Small intestine (tissue), 16 donors: ENCODE measurements at places on chromosomes 7 and 10.

GRCh38 chr10:44966816-44967509, 7.4 kb downstream of the RASSF4 start:
- no peak for DNase-seq

- no peak for DNase-seq
These were observed 403.8 kb downstream of the SORCS3 start for GRCh38 chr10:105044902-105045301.

DNA sequence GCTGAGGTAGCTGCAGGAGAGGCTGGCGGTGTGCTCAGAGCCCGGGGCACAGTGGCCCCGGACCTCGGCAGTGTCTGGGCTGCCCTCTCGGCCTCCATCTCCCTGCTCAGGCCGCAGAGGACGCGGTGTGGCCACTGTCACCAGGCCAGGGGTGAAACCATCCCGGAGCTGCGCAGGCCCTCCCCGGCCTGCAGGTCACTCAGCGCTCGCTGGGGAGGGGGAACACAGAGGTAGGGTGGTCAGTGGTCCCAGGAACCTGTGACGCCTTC, 49.8 kb upstream of the DAGLB start:
- no peak for DNase-seq

DNA sequence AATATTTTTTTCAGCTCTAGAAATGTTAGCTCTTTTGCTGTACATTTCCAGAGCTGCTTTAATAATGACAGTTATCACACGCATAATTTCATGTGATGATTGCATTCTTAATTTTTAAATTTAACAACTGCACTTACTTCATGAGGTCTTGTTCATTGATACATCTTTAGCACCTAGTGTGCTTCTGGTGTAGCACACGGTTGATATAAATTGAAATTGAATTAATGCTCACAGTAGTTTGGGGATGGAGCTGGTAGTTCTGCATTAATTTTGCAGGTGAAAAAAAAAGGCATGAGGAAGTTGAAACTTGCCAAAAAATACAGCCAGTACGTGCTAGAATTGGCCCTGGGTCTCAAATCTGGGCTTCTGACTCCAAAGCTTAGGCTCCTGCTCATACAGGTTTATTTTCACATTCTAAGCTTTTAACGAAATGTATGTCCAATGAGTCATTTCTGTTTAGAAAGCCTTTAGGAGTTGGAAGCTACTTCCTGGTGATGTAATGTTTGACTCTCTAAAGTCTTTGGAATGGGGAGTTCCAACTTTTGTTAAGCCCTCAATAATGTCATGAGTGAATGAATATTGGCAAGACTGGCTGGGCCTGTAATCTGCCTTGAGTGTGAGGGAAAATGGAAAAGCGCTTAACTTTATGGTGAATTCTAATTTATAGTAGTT, 62.5 kb downstream of the DAGLB start:
- peak; percentile 68 for DNase-seq

DNA sequence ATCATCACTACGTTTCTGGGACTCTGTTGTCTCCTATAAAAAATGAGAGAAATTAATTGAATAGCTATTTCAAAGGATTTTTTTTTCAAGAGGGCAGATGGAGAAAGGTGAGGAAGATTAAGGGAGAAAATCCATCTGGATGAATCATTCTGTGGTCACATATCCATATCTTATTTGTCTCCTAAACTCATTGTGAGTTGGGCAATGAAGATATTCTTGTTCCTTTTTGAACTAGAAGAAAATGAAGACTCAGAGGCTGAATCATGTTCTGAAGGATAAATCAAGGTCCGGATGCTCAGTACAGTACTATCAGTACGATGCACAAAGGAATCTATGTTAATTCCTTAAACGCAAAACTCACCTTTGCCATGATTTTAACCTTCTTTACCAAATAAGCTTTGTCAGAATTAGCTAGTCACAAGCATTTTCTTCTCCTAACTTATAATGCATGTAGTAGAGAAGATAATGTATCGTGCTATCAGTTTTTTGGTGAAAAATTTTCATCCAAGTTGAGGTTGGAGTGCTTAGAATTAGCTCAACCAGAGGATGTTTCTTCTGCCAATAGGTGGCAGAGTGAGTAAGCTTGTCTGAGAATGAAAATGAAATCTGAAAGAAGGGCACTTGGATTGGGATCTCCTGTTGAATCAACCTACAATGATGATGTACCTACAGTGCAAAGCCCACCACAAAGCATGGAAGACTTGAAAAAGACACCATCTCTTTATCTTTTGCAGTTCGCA, 446.9 kb downstream of the KIF20B start:
- DNase-seq = peak; percentile 19

- no peak for DNase-seq
These were observed 388.2 kb upstream of the GALNT17 start for GRCh38 chr7:70743531-70744325.

- peak; percentile 19 for DNase-seq
These were observed 28.7 kb upstream of the NAMPT start for GRCh38 chr7:106313456-106313901.

GRCh38 chr10:22655312-22655981, 58.9 kb downstream of the PIP4K2A start:
- DNase-seq = peak; percentile 20

DNA sequence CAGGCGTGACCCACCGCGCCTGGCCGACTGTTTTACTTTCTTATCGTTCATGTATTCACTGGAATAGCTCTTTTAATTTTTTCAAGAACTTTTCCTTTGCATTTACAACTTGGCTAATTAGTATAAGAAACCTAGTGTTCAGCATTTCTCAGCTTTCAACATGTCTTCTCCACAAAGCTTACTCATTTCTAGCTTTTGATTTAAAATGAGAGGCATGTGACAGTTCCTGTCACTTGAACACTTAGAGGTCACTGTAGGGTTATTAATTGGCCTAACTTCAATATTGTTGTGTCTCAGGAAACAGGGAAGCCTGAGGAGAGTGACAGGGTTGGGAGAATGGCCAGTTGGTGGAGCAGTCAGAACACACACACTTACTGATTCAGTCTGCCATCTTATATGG, 125.1 kb upstream of the GPR22 start:
- DNase-seq = no peak

DNA sequence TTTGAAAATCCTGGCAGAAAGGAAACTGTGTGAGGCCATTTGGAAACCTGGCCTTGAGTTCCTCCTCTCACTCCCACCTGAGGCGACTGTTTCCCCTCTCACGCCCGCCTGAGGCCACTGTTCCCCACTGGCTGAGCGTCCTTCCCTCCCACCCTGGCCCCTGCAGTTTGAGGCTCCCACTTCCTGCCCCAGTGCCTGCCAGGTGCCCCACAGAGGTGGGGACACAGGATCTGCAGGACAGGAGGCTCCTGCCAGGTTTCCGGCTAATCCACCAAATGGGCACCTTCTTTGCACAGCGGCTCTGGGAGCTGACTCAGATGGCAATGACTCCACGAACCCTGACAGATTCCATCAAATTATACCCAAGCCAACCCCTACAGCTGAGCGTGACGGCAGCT, 24.3 kb upstream of the LARP4B start:
- no peak for DNase-seq

DNA sequence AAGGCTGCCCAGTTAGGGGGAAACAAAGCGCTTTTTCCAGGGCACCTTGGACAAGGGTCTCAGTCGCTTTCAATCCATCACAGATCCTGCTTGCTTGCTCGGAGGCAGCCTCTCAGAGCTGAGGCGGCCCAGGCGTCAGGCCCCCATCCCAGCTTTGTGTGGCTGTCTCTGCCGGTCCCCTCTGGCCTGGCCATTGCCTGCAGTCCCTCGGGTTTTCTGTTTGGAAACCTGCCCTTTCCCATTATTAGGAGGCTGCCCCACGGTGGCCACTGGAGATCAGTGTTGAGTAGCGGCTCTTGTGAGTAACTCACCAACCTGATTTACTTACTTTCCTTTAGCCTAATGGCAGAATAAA, 216.1 kb downstream of the GLRX3 start:
- DNase-seq = no peak

DNA sequence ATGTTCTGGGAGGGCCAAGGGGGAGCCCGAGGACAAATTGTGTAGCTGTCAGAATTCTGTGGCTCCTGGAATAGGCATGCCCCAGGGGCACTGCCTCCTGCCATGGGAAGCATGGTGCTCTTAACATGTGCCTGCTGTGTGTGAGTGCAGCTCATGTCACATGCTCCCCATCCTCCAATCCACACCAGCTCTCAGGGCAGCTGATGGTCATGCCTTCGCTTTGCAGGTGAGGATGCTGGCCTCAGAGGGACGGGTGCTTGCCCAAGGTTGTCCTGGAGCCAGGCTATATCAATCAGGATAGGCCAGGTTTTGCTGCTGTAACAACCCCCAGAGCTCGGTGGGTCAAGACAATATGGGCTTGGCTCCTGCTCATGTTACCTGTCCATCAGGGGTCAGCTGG, 303.4 kb downstream of the RPS24 start:
- DNase-seq = no peak

- DNase-seq = no peak
These were observed 4.3 kb downstream of the TLX1 start for GRCh38 chr10:101135141-101136006.

GRCh38 chr7:7315851-7316250, 133.5 kb downstream of the C1GALT1 start:
- no peak for DNase-seq

DNA sequence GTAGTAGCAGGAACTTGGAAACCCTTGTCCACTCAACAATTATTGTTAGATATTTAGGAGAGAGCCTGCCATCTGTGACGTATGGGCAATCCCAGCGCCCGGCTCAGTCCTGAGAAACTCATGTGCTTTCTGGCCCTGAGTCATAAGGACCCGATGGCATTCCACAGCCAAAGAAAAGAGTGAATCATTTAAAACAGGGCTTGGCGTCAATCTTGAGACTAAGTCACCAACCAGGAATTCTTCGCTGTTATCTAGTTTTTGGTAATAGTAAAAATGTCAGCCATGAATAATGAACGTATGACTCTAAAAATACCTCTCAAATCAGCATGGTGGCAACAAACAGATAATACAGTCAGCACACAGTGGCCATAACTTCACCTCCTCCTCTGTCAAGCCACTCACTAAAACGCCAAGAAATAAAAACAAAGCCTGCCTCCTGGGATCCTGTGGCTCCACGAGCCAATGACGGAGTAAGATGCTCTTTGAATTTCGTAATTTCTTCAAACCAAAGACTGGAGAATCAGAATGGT, 140.8 kb downstream of the ADAM12 start:
- peak; percentile 7 for DNase-seq

- DNase-seq = no peak
These were observed 49.2 kb upstream of the ARID5B start for GRCh38 chr10:61852261-61852660.

DNA sequence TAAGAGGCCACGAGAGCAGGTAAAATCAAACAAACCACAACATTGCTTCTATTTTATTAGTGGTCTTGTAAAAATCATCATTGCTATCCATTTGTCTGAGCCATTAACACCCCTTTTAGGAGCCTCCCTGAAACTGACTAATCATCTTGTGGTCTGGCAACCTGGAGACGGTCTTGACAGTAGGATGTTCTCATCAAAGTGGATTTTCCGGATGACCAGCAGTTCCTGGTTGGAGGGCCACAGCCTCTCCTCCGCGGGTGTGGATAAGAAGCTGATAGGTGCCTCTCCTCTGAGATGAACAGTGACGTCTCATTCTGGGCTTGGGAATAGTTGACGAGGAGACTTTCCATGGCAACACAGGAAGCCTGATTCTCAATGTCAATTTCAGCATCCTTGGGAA, 490.7 kb downstream of the TYW1 start:
- no peak for DNase-seq

- peak; percentile 51 for DNase-seq
These were observed 8.9 kb downstream of the SEC31B start for GRCh38 chr10:100510533-100511308.

GRCh38 chr10:74977072-74977471, 134.4 kb upstream of the SAMD8 start:
- DNase-seq = no peak
